Aortic smooth muscle cell (primary cell): ENCODE measurements at places on chromosomes 7 and 10. TPM values are rescaled to one million over a fixed set of nuclear protein-coding genes. Genes with fewer than 3 reads are reported as not detected.

The SNX10 gene
- total RNA-seq = 0.13 TPM in 1 of 2 replicates, not detected in the other

The OR2A42 gene
- total RNA-seq = 0.06 TPM in 1 of 2 replicates, not detected in the other

The AKR1C4 gene
- total RNA-seq = not detected in 2 replicates

The RAMP3 gene
- not detected in 2 replicates for total RNA-seq

The MALRD1 gene
- 0.56 and 0.66 TPM in 2 replicates for total RNA-seq

The SLC29A4 gene
- 0.40 and 0.75 TPM in 2 replicates for total RNA-seq

The CYP2C19 gene
- total RNA-seq = not detected in 2 replicates

The PROSER2 gene
- 2.0 and 2.1 TPM in 2 replicates for total RNA-seq

The CRHR2 gene
- not detected in 2 replicates for total RNA-seq

The CTAGE6 gene
- total RNA-seq = 0.13 and 0.62 TPM in 2 replicates

The FFAR4 gene
- total RNA-seq = not detected in 2 replicates

The LIPN gene
- not detected in 2 replicates for total RNA-seq

The RPEL1 gene
- 0.12 TPM in 1 of 2 replicates, not detected in the other for total RNA-seq

The PI4K2A gene
- total RNA-seq = 23.3 and 25.0 TPM in 2 replicates

The C7orf33 gene
- total RNA-seq = not detected in 2 replicates

The MYL10 gene
- total RNA-seq = not detected in 2 replicates

The KIF11 gene
- 15.9 and 21.5 TPM in 2 replicates for total RNA-seq

The CPVL gene
- total RNA-seq = 0.13 TPM in 1 of 2 replicates, not detected in the other

The SPDYE6 gene
- 0.06 TPM in 1 of 2 replicates, not detected in the other for total RNA-seq

The FBXL13 gene
- total RNA-seq = 4.4 and 4.5 TPM in 2 replicates

The LHFPL3 gene
- total RNA-seq = not detected in 2 replicates

The TUBAL3 gene
- not detected in 2 replicates for total RNA-seq

The CTAGE15 gene
- 0.06 and 0.13 TPM in 2 replicates for total RNA-seq

The PURB gene
- total RNA-seq = 15.7 and 18.0 TPM in 2 replicates

The C10orf62 gene
- 0.12 and 0.13 TPM in 2 replicates for total RNA-seq

The SLC26A3 gene
- not detected in 2 replicates for total RNA-seq

The UTF1 gene
- not detected in 2 replicates for total RNA-seq

The NUTM2A gene
- 0.19 and 0.40 TPM in 2 replicates for total RNA-seq
